Brain (organoid and tissue), 16 donors: ENCODE measurements at places on chromosomes 5 and 9.
A peak's percentile ranks its signal among the peaks of the same experiment; 100 is the strongest.

GRCh38 chr9:23769307-23769935 lies 56.6 kb downstream of the ELAVL2 start:
- no peak for DNase-seq

DNA sequence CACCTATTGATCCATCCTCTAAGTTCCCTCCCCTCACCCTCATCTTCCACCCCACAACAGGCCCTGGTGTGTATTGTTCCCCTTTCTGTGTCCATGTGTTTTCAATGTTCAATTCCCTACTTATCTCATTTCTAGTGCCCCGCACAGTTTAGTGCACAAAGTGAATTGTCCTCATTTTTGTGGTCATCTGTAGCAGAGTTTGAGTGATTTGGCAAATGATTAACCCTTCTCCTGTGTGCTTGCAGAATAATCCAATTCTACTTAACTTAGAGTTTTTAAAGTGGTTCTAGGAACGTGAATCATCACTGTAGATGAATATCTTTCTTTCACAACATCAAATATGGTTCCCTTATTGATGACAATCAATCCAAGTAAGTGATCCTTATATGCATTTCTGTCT lies 6.3 kb upstream of the HAPLN1 start:
- DNase-seq: no peak

GRCh38 chr5:168658394-168658793 lies 79.2 kb upstream of the PANK3 start:
- no peak for DNase-seq

DNA sequence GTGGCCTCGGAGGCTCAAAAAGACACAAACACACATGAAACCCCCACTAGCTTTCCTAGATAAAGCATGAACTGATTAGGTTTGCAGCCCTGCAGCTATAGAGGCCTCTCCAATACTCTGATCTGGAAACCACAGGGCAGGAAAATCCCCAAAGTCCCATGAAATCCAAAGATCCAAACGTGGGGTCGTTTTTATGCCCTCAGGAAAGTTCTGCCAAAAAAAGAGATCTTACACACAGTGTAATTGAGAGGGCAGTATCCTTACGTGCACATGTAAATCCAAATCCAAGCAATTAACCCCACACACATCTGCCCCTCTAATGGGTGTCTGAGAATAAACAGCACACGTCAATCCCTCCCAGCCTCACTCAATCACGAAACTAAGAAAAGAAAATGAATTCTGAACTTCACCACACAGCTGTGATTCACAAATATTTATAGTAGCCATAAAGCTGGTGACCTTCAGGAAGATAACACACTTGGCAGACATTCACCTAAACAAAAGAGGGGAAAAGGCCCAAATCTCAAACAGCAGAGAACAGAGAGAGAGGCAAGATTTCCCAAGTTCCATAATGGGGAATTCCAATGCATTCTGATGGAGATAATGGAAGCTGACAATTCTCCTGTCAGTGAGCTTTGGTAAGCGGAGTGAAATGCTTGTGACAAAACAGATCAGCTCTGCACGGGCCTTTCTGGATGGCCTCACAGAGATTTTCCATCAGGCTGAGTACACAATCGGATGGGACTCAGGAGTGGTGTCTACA lies 114.2 kb downstream of the SEMA5A start:
- peak; percentile 29 for DNase-seq

GRCh38 chr9:130292106-130292505 lies 26.5 kb downstream of the HMCN2 start:
- DNase-seq: no peak

DNA sequence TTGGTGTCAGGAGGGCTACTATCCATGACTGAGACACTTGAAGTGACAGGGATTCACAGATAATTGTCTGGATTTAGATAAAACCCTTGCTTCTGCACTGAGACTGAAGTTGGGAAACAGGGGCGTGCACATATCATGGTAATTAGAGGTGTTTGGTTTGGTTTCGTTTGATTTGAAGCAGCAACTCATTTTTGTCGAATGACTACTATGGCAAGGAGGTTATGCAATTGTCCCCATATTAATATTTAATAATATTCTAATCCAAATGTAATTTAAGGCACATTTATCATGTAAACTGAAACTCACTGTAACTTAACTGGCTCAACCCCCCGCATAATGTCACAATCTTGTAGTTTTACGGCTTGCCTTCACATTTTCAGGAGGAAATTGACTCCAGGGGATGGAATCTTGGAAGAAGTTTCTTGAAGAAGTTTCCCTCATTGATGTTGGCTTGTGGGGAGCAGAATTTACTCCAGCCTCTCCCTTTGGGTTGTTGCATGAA lies 12.5 kb downstream of the ZNF366 start:
- no peak for DNase-seq

GRCh38 chr5:54259090-54259489 lies 51.3 kb downstream of the ARL15 start:
- no peak for DNase-seq
